ENCODE measurements at places on chromosomes 12 and 14.

GRCh38 chr12:52175371-52176350 is 16.2 kb downstream of the KRT80 start:
- no peak for DNase-seq

DNA sequence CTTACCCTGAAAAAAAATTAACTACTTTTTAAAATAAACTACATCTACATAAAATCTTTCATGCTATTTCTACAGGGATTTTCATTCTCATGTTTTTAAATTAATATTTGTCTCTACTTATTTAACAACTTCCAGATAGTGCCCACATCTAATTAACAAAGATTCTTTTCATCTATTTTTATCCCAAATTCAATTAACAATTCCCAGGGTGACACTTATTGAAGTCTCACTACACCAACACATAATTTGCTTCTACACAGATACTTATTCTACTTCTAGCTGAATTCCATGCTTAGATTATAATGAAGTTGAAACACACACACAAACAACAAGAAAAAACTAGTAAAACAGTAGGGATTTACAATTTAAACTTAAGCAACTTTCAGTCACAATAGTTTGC is 336.6 kb downstream of the ACSS3 start:
- no peak for DNase-seq

DNA sequence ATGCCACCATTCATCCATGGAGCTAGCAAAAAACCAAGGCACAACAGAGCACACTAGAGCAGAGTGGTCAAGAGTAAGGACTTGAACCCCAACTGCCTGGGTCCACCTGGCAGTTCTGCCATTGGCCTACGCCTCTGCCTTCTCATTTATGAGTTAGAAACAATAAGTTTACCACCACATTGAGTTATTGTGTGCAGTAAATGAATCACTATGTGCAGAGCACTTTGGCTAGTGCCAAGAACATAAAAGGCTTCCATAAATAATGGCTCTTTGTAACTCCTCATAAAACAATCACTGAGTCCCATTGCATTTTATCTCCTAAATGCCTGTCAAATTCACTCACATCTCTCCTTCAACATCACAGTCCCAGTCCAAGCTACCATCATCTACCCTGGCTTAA is 86.3 kb downstream of the OTX2 start:
- no peak for DNase-seq

DNA sequence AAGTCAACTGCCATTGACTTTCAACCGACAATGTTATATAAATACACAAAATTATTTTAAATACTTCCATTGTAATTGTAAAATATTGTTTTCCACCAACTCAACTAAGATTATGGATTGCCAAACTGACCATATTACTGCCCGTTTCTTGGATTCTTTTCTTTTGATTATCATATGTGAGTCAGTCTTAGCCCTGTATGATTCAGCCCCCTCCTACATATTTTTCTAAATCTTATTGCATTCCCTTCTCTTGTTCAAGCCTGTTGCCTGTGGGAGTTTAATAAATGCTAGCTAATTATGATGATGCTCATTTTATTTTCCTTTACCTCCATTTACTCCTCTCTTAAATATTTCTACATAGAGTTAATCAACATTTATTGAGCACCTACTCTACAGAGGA is 6.8 kb downstream of the RASSF9 start:
- DNase-seq = no peak

GRCh38 chr12:93156086-93156716 is 221.5 kb upstream of the NUDT4 start:
- DNase-seq = no peak

- peak; percentile 46 for DNase-seq
These were observed 13.1 kb upstream of the ATP5F1B start for GRCh38 chr12:56658921-56659320.

DNA sequence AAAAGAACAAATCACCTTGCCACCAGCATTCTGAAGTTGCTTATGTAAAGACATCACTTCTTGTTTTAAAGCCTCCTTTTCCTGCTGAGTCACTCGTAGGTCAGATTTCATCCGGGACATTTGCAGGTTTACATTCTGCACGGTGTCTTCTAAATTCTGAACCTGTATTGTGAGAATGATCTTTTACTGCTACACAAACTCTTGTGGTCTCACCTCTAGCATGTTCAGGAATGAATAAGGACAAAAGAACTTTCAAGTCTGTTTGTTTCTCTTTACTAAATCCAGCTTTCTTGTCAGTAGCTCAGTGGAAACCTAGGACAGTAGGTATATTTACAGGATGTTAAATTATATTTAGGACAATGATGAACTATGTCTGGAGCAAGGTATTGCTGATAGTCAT is 73.5 kb upstream of the SAV1 start:
- no peak for DNase-seq

DNA sequence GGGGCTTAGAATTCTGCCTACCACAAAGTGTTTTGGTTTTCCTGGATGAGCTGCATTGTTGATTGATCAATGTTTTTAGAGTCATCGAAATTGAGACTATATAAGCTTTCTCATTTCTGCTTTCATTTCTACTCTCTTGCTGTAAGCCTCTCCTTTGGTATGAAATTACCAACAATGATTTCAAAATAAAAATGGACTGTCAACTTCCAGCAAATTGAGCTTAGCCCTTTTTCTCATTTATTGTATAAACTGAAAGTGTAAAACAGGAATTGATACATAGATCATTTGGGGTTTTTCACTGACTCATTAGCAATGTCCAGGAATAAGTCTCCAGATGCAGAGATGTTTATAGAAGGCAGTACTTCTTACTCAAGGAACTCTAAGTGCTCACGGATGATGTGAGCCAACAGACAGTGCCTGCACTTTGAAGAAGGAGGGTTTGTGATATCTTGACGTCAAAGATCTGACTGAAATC is 20.0 kb upstream of the PCNX1 start:
- peak; percentile 96 for DNase-seq

DNA sequence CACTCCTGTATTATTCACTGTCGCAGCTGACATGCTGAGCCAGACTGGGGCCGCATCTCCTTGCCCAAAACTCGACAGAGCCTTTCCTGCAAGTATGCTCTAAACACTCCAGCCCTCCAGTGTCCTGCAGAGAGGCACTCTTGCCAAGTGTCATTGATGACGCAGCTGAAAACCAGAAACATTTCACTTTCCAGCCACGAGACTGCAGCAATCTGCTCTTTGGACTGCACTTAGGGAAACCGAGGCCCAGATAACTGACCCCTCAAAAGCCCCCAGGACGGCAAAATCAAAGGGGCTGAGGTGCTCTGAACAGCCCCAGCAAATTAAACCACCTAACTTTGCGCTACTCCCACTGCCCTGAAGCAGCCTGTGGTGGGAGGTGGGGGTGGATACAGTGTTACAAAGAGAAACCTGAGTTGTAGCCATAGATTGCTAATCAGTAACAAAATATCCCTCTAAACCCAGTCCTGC is 2.6 kb downstream of the CCDC85C start:
- DNase-seq = no peak

DNA sequence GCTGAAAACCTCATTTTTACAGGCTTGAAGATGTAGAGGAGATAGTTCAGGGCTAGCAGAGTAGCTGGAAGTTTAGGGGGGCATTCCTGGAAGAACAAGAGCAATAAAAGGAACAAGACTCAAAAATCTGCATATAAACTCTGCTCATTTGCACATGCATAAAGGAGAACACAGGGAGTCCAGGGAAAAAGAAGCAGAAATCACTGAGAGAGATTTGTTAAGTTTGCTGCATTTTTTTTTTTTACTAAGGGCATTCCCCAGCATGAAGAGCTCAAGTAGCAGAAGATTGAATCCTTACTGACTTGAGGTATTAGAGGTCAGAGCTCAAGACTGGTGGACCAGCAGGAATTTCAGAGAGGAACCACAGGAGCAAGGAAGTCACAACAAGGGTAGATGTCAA is 28.2 kb upstream of the BCL11B start:
- no peak for DNase-seq

DNA sequence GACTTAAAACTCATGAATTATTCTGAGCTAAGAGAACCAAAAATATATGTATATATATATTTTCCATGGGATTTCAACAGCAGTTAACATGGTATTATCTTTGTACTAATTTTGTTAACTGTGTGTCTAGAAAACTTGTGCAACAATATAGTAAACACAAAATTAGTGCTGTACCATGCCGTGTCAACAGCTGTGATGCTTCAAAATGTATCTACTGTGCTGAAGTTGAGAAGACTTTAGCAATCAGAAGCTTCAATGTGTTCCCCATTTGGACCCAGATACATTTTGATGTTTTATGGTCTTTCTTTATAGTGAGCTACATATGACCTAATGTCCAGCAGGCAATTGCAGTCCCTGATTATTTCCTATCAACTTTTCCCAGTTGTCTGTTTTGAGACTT is 405.7 kb downstream of the DIO2 start:
- no peak for DNase-seq

DNA sequence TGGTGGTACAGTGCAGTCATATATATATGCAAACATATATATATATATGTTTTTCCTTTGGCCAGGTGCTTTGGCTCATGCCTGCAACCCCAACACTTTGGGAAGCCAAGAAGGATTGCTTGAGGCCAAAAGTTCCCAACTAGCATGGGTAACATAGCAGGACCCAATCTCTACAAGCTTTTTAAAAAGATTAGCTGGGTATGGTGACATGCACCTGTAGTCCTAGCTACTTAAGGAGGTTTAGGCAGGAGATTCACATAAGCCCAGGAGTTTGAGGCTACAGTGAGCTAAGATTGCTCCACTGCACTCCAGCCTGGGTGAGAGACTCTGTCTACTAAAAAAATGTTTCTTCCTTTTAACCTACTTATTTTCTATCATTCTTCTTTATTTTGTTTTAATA is 10.2 kb downstream of the PZP start:
- DNase-seq = no peak

DNA sequence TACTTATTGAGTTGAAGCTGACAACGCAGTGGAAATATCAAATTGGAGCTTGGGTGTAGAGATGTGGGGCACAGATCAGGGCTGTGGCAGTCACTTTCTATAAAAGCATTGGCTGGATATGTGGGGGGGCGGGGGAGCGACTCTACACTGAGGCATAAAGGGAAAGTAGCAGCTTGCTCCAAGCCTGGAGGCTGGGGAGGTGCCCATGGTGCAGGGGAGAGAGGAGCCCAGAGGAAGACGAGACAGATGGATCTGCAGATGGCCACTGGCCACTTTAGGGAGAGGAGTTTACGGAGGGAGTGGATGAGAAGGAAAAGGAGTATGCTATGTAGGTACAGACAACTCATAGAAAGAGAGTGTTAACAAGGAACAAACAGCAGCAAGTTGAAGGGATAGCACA is 13.5 kb upstream of the NGB start:
- no peak for DNase-seq

- peak; percentile 40 for DNase-seq
These were observed 693.8 kb downstream of the BCL11B start for GRCh38 chr14:98578204-98578603.

DNA sequence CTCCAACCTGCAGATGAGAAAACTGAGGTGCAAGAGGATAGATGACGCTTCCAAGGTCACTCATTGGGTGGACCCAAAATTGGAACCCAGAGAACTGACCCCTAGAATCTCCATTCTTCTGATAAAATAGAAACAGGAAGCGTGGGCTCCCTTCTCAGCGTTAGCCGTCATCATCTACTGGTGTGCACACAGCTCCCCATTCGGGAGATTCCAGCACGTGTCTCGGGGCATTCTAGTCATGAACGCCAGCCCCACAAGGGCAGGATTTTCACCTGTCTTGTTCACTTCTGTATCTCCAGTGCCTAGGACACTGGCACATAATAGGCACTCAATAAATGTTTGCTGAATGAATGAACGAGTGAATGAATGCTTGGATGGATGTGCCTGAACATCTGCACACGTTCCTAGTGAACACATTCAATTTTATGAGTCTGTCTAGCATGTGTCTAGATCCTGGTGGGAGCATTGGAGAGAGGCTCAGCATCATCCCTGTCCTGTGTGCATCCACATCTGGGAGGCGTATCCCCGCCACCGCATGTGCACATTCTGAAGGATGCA is 30.5 kb downstream of the RASAL1 start:
- DNase-seq = no peak

DNA sequence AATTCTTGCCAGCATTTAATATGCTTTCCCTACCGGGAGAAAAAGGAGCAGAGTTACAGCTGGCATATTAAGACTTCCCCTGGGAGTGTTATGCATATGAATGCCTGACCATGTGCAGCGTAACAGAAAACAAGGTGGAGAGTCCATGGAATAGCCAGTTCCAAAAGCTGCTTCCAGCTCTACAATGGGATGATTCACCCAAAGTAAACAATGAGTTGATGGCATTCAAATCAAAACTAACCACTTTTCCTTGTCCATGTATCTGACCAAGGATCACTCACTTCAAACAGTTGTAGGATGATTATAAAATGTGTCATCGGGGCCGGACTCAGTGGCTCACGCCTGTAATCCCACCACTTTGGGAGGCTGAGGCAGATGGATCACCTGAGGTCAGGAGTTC is 48.1 kb upstream of the BICDL1 start:
- DNase-seq = no peak

- no peak for DNase-seq
These were observed 69.3 kb downstream of the PRMT8 start for GRCh38 chr12:3560295-3560620.

- DNase-seq = no peak
These were observed 131.8 kb downstream of the NPAS3 start for GRCh38 chr14:33070475-33070874.

GRCh38 chr14:87992346-87992717 is 650 bp downstream of the GALC start:
- peak; percentile 25 for DNase-seq

GRCh38 chr12:25529738-25530137 is 23.3 kb downstream of the LMNTD1 start:
- DNase-seq = no peak

- no peak for DNase-seq
These were observed 3.6 kb upstream of the PLXNC1 start for GRCh38 chr12:94144781-94145180.

DNA sequence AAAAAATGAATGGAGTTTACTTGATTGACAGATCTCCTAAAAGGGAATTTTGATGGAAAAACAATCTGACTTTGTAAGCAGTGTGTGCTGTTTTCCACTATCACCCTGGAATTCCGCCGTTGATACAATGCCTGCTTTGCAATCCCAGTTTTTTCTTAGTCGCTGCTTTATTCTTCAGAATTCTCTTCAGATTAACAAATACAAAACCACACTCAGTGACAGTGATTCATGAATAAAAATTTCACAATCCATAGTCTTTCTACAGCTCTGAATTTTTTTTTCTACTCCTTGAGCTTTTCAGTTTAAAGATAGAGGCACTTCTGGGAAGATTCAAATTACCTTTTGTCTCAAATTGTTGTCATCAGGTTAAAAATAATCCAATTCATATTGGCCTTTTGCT is 44.6 kb upstream of the KITLG start:
- peak; percentile 20 for DNase-seq
